ENCODE measurements at places on chromosomes 4 and X.

DNA sequence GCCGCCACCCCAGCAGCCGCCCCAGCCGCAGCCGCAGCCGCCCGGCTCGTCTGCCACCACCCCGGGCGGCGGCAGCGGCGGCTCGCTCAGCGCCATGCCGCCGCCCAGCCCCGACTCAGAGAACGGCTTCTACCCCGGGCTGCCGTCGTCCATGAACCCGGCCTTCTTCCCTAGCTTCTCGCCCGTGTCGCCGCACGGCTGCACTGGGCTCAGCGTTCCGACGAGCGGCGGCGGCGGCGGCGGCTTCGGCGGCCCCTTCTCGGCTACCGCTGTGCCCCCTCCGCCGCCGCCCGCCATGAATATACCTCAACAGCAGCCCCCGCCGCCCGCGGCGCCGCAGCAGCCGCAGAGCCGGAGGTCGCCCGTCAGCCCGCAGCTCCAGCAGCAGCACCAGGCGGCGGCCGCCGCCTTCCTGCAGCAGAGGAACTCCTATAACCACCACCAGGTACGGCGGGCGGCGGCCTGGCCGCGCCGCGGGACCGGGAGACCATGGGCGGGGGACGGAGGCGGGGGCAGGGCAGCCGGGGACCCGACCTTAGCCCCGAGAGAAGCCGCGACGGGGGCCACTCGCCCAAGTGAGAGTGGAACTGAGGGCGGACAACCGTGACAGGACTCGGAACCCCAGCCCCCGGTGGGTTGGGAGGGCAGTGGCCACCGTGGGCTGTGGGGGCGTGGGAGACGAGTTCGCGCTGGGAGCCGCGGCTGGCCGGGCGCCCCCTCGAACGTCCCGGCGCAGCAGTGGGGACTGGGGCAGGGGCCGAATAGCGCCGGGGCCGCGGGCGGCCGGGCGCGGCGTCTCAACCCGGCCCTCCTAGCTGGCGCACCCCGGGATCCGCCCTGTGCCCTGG, 1.8 kb downstream of the CPEB2 start:
- no peak for DNase-seq

GRCh38 chrX:96474029-96474740, 210.5 kb upstream of the DIAPH2 start:
- DNase-seq, result no peak

- no peak for DNase-seq
These were observed 31.6 kb downstream of the IQCM start for GRCh38 chr4:149784018-149784417.

DNA sequence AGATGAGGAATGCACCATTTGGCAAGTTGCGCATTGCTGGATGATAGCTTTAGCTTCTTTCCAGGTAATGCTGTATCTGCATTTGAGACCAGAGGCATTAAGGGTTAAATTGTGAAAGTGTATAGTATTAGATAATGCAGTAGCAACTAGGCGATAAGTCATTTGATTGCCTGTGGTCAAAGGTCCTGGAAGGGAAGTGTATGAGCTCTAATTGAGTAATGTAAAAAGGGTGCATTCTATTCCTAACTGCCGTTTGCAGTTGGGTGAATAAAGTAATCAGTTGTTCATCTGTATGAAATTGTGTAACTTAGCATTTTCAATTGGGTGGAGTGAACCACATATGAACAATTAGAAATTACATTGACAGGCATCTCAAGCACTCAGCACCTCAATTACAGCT, 54.5 kb upstream of the WDR1 start:
- DNase-seq, result no peak

- DNase-seq, result no peak
These were observed 97.1 kb downstream of the NFKB1 start for GRCh38 chr4:102598086-102598761.

GRCh38 chr4:13963601-13964000, 336.1 kb upstream of the BOD1L1 start:
- no peak for DNase-seq

GRCh38 chrX:36898301-36898700, 109.9 kb upstream of the FAM47C start:
- DNase-seq, result no peak

- DNase-seq, result no peak
These were observed 128.1 kb downstream of the SORBS2 start for GRCh38 chr4:185683896-185684295.

DNA sequence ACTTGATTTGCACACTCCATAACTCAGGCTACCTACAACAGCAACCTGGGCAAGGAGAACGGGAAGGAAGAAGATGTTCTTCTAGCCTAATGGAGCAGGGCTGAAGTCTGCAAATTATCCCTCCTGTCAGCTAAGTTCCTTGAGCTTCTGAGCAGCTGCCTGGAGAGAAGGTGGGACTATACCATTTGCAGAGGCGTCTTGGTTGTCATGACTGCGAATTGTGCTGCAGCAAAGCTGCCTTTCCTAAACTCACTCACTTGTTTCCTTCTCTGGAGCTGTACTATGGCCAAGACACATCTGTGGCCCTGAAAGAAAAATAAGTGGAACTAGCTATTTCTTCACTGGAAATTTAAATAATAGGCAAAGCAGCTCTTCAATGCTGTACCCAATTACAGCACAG, 682.4 kb upstream of the GRIA3 start:
- DNase-seq, result no peak

- DNase-seq, result no peak
These were observed 18.3 kb downstream of the SPON2 start for GRCh38 chr4:1154126-1154522.

- DNase-seq, result no peak
These were observed 14.1 kb downstream of the NOP14 start for GRCh38 chr4:2948895-2949781.

DNA sequence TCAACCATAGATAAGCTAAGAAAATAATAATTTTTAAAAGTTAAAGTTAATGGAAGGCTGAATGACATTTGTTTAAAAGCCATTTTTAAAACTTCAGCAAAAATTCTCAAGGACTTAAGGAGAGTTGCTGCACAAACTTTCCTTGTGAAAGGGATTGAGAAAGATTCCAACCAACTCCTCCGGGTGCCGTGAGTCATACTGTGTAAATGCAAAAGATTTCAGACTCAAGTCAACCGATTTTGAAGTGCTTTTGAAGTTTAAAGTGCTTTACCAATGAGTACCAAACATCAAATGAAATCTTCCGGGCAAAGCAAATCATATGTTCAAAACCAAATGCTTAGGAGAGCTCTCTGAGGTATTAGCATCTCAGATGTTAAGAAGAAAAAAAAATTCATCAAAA, 31.4 kb downstream of the VCX2 start:
- no peak for DNase-seq

DNA sequence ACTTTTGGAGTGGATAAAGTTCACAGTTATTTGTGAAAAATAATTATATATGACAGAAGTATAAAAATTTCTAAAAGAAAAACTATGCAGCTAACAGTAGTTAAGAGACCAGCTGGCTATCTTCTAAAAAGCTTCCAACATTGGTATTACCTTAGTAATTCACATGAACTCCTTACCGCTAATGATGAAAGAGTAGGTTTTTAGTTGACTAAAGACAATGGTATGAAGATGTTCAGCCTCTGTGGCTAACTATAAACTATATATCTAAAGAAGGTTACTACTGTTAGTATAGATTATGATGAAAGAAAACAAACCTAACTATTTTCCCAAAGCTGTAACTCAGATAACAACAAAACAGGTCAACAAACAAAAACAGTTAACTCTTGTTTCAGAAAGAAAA, 10.4 kb downstream of the CCNI start:
- no peak for DNase-seq

GRCh38 chr4:142331646-142332045, 514.5 kb downstream of the INPP4B start:
- DNase-seq, result no peak

GRCh38 chr4:40419231-40419912, 84.2 kb downstream of the CHRNA9 start:
- no peak for DNase-seq

DNA sequence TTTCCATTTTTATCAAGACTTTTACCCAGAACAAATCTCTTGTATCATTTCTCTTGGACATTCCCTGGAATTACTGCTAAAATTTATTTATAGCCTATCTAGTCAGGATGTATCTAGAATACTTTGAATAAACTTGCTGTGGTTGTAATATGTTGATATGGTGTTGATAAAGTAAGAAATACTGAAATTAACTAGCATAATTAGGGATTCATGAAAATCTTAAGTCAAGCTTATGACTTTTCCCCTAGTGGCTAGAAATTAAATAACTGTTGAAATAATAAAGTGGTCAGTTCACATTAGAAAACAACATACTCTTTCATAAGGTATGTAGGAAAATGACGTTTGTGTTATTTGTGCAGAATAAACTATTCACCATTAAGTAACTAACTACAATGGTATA, 73.1 kb upstream of the ANKRD50 start:
- DNase-seq, result no peak

DNA sequence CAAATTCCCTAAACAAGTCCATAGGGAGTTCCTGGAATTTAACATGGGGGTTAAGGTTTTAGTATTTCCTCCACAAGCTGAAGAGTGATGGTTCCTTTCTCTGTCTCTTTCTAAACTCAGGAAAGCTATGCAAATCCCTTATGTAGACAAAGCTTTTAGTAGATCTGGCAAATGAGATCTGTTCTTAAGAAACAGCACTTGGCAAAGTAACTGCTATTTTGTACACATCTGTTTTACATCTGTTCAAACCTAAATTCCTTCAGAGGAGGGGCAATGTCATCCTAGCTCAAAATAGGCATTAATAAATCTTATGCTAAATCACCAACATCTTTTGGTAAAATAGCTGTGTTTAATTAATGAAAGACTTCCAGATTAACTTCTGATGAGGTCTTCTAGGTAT, 137.8 kb upstream of the TBC1D9 start:
- DNase-seq, result no peak

DNA sequence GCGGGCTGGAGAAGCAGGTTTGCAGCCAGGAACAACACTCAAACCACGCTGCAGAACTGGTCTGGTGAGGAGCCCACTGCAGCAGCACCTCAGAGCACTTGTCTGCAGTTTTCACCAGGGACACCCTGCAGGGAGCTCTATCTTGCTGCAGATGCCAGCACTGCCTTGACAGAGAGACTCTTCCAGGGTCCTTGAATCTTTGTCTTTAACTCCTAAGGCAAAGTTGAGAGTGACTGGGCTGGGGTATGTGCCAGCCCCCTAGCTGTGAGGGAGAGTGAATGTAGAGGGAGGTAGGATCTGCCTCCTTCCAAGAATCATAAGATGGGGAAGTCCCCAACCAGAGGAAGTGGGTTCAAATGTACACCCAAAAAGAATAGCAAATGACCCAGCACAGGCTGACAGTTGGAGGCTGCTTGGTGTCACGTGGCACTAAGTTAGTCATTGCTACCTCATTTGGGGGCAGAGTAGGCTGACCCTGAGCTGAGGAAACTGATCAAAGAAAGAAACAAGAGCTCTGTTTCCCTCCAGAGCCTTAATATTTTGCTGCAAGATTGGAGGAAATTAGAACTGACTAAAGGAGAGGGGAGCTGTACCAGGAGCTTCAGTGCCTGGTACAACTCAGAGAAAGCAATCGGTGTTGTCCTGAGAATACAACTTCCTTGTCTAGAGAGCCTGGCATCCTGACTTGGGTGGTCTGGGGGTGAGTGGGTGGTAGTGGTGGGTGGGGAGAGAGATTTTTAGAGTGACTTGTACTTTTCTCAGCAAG, 28.2 kb upstream of the HUWE1 start:
- DNase-seq, result no peak

- DNase-seq, result no peak
These were observed 204.8 kb downstream of the TRAM1L1 start for GRCh38 chr4:116880625-116881024.

- DNase-seq, result no peak
These were observed 29.2 kb downstream of the MAP7D3 start for GRCh38 chrX:136221851-136222513.

GRCh38 chr4:88599298-88599697, 7.0 kb downstream of the HERC3 start:
- no peak for DNase-seq

DNA sequence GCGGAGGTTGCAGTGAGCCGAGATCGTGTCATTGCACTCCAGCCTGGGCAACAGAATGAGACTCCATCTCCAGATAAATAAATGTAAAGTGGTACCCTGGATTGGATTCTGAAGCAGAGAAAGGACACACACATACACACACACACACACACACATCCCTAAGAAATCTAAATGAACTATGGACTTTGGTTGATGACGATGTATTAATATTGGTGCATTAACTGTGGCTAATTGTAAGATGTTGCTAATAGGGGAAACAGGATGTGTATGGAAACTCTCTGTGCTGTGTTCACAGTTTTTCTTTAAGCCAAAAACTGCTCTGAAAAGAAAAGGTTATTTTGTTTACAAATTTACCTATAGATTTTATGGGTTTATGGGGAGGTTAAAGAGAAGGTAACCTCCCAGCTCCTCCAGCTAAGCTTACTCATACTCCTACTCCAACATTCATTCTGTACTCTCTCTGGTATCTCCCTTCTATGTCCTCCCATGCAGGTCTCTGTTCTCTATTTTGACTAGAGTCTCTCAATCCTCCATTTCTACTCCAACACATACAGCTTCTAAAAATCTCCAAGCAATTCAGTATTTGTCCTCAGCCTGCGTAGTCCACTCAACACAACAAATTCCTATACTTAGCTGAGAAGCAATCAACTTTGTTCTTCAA, 46.5 kb upstream of the RELL1 start:
- DNase-seq, result no peak

DNA sequence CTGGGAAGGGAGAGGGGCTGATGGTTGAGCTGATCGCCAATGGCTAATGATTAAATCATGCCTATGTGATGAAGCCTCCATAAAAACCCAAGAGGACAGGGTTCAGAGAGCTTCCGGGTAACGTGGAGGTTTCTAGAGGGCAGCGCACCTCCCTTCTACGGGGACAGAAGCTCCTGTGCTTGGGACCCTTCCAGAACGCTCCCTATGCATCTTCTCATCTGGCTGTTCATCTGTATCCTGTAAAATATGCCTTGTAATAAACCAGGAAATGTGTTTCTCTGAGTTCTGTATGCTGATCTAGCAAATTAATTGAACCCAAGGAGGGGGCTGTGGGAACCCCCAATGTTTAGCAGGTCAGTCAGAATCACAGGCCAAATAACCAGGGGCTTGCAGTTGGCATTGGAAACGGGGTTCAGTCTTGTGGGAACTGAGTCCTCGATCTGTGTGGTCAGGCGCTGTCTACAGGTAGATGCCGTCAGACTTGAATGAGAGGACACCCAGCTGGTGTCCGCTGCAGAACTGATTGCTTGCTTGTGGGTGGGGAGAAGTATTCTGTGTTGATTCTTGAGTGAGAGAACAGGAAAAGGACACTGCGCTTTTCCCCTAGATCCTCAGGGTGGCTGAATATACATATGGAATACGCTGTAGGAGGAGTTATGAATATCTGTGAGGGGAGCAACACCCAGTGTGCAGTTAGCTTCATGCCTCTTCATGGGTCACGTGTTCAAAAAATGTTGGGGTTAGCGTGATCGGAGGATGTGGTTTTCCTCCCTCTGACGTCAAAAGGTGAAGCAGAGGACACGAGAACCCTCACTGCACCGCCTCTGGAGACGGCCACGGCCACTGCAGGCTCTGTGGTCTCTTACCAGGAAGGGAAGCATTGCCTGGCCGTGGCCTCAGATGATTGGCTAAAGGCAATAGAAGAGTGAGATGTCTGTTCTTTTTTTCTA, 29.2 kb downstream of the HTT-AS start:
- no peak for DNase-seq

- no peak for DNase-seq
These were observed 609 bp downstream of the REPS2 start for GRCh38 chrX:16946971-16947562.

All from DMS 273 treated with DMSO at 0.1 percent for 48 hours (cell line).